Natural killer cell (primary cell): ENCODE measurements at places on chromosomes 12 and 14. TPM values are rescaled to one million over a fixed set of nuclear protein-coding genes. Genes with fewer than 3 reads are reported as not detected.

GRCh38 chr12:16154990-16155389 lies 122.5 kb downstream of the SLC15A5 start:
- no peak for DNase-seq
- H3K27me3 ChIP-seq, result no peaks in the 10 kb centered on the region
- no peak overlapping the region for H3K4me3 ChIP-seq
- H3K36me3 ChIP-seq, result no peaks in the 10 kb centered on the region
- no peak overlapping the region for H3K27ac ChIP-seq

- H3K27me3 ChIP-seq, result no peaks in the 10 kb centered on the region
- no peak for DNase-seq
- no peaks in the 10 kb centered on the region for H3K36me3 ChIP-seq
- H3K4me1 ChIP-seq, result no peaks in the 10 kb centered on the region
Measured at GRCh38 chr12:92370828-92371227, 225.2 kb upstream of the BTG1 start.

NEUROD4 gene
- not detected for total RNA-seq

DNA sequence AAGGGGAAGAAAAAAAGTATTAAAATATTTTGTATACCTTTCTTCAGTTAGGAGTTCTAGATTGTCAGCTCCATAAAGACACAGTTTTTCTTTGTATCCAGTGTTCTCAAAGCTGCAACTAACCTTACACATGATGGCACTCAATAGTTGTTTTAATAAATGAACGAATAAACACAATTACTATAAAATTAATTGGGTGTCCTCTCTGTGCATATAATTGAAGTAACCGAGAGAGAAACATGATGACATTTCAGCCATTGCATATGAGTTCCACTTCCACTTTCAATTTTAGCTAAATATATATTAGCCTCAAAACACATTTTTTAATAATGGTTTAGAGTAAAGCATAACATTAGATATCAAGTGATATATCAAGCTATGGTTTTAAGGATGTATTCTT lies 671.2 kb downstream of the LRFN5 start:
- no peak overlapping the region for H3K4me3 ChIP-seq
- no peaks in the 10 kb centered on the region for H3K27me3 ChIP-seq
- H3K36me3 ChIP-seq, result no peaks in the 10 kb centered on the region
- DNase-seq, result no peak
- H3K4me1 ChIP-seq, result no peaks in the 10 kb centered on the region
- H3K27ac ChIP-seq, result no peak overlapping the region

GRCh38 chr12:124852911-124853427 lies 10.7 kb downstream of the SCARB1 start:
- H3K27me3 ChIP-seq, result no peaks in the 10 kb centered on the region
- H3K27ac ChIP-seq, result no peak overlapping the region
- H3K4me3 ChIP-seq, result no peak overlapping the region

TAC3 gene
- not detected for total RNA-seq

DNA sequence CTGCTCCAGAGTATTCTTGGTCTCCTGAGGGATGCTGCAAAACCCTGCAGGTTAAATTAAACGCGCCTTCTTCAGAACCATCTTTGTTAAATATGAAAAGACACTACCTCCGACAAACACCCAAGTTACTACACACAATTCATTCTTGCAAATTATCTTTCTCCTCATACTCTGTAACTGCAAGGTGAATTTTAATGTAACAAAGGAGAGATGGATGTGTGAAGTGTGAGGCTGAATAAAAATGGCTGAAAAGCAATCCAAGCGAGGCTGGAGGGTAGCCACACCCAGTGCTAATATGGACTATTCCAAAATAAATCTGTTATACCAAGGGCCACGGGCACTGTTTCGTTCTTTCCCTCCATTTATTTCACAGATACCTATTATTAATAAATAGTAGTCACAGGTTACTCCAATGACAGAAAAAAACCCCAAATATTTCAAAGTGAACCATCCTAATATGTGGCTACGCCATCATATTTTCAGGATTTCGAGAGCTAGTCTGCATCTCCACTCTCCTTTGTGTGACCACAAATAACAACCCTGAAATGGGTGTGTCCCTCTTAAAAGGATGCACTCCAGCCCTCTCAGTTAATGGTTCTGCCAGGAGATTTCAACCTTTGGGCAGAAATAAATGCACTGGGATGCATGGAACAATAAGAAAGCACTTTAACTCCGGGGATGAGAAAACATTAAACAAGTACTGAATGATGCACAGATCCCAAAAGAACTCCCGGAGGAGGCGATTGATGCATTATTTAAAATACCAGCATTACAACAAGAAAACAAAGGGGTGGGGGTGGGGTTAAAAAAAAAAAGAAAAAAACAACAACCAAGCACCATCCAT lies 53.1 kb upstream of the CCDC175 start:
- DNase-seq, result no peak
- no peaks in the 10 kb centered on the region for H3K36me3 ChIP-seq
- no peak overlapping the region for H3K27ac ChIP-seq

RNF34 gene
- total RNA-seq, result 62.3 TPM

KRT6A gene
- total RNA-seq, result not detected

- H3K27ac ChIP-seq, result no peak overlapping the region
- H3K4me1 ChIP-seq, result no peaks in the 10 kb centered on the region
- H3K36me3 ChIP-seq, result peaks cover 13% of the 10 kb centered on the region
- no peaks in the 10 kb centered on the region for H3K27me3 ChIP-seq
- no peak for DNase-seq
- no peak overlapping the region for H3K4me3 ChIP-seq
Measured at GRCh38 chr12:11875414-11875935, 195.3 kb upstream of the BCL2L14 start.

TDRD9 gene
- 0.75 TPM for total RNA-seq

HOXC12 gene
- not detected for total RNA-seq

DNA sequence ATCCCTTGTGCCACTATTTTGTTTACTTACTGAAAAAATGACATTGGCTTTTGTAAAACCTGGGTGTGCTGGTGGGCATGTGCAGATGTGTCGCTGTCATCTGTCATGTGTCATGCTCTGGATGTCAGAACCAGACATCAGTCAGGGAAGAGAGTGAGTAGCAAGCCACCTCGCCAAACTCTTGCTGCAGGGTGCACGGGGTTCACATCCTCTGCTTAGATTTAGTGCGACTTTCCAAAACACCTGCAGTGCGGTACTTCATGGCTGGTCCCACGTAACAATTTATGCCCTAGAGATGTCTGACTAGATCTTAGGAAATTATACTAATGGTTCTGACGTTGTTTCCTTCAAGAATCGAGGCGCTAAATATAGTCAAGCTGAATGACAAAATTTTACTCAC lies 106.7 kb downstream of the CRADD start:
- no peak overlapping the region for H3K27ac ChIP-seq
- no peaks in the 10 kb centered on the region for H3K27me3 ChIP-seq

DNA sequence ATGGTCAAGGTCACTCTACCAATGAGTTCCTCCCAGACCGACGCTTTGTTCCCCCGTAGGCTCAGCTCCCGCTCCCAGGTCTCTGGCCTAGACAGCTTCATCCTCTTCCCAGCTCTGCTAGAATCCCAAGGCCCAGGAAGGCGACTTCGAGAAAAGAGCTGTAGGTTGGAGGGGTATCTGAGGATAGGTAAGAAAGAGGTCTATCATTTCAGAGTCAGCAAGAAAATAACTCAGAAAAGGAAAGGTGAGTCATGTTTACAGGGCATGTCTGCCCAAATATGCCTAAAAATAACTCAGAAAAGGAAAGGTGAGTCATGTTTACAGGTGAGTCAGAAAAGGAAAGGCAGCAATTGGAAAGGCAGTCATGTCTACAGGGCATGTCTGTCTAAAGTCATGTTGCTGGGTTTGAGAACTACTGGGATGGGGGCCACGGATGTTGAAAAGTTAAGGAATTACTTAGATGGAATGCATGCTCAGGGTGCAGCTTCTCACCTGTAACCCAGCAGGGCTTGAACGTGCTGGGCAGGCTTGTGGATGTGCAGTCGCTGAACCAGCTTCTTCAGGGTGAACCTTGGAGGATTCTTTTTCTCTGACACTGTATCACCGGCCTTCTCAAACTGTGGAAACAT lies 12.2 kb downstream of the TEP1 start:
- no peak overlapping the region for H3K4me3 ChIP-seq
- H3K36me3 ChIP-seq, result peaks cover 75% of the 10 kb centered on the region
- DNase-seq, result no peak
- H3K4me1 ChIP-seq, result no peaks in the 10 kb centered on the region
- H3K27me3 ChIP-seq, result no peaks in the 10 kb centered on the region

MYO1A gene
- 1.1 TPM for total RNA-seq

GRCh38 chr12:103382119-103382518 lies 113.6 kb downstream of the C12orf42 start:
- no peak overlapping the region for H3K27ac ChIP-seq
- H3K27me3 ChIP-seq, result no peaks in the 10 kb centered on the region
- no peak overlapping the region for H3K4me3 ChIP-seq
- H3K36me3 ChIP-seq, result no peaks in the 10 kb centered on the region
- no peak for DNase-seq

GRCh38 chr14:24137529-24138395 lies 1.8 kb downstream of the PSME1 start:
- H3K4me3 ChIP-seq, result no peak overlapping the region
- DNase-seq, result no peak
- peaks cover 46% of the 10 kb centered on the region for H3K4me1 ChIP-seq
- no peaks in the 10 kb centered on the region for H3K27me3 ChIP-seq

DNA sequence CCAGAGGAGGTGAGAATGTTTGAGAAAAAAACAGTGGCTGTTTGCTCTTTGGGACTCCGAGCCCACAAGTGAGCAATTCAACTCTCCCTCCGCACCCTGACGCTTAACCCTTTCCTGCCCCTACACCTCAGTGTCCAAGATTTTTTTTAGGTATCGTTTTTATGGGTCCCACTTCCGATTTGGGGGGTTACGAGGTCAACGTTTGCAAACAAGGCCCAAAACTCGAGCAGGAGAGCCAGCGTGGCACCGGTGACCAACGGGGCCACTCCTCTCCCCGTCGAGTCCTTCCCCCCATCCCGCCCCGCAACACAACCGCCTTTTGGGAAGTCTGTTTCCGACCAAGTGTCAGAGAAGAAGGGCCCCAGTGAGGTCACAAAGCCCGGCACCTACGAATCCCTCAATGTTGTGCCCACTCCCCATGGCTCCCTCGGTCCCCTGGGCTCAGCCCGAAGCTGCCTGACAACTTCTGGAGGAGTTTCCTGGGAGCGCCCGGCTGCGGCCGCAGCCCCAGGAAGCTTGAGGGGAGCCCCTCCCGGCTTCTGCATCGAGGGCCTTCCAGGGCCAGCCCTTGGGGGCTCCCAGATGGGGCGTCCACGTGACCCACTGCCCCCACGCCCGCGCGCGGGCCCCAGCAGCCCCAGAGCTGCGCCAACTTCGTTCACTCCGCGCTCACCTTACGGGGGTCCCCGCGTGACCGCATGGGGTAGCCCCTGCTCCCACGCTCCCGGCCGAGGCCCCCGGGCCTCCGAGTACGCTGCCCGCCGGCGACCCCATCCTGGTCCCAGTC lies 1.2 kb downstream of the CDK2AP1 start:
- H3K4me1 ChIP-seq, result peaks cover 35% of the 10 kb centered on the region
- no peaks in the 10 kb centered on the region for H3K27me3 ChIP-seq
- H3K36me3 ChIP-seq, result no peaks in the 10 kb centered on the region
- H3K4me3 ChIP-seq, result peak overlapping the region; percentile 36
- no peak for DNase-seq
- H3K27ac ChIP-seq, result no peak overlapping the region

DNA sequence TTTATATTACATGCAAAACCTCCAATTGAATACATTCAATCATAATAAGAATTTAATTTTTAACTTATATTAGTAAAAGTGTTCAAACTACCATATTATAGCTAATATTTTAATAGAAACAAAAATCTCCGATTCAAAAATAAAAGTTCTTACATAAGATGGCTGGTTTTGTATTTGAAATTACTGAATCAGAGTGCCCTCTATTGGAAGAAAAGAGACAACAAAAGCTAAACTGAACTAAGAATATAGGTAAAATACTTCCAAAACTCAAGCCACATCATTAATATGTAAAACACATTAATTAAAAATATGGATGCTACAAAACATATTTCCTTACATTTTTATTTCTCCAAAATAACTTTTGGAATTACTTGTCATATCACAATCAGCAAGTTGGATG lies 120.3 kb downstream of the GARIN6 start:
- no peak overlapping the region for H3K27ac ChIP-seq
- DNase-seq, result no peak
- no peaks in the 10 kb centered on the region for H3K27me3 ChIP-seq
- no peaks in the 10 kb centered on the region for H3K36me3 ChIP-seq

GRCh38 chr12:96186607-96187301 lies 7.4 kb upstream of the ELK3 start:
- no peaks in the 10 kb centered on the region for H3K4me1 ChIP-seq
- DNase-seq, result peak; percentile 21
- no peak overlapping the region for H3K4me3 ChIP-seq
- H3K36me3 ChIP-seq, result no peaks in the 10 kb centered on the region
- H3K27ac ChIP-seq, result no peak overlapping the region

DNA sequence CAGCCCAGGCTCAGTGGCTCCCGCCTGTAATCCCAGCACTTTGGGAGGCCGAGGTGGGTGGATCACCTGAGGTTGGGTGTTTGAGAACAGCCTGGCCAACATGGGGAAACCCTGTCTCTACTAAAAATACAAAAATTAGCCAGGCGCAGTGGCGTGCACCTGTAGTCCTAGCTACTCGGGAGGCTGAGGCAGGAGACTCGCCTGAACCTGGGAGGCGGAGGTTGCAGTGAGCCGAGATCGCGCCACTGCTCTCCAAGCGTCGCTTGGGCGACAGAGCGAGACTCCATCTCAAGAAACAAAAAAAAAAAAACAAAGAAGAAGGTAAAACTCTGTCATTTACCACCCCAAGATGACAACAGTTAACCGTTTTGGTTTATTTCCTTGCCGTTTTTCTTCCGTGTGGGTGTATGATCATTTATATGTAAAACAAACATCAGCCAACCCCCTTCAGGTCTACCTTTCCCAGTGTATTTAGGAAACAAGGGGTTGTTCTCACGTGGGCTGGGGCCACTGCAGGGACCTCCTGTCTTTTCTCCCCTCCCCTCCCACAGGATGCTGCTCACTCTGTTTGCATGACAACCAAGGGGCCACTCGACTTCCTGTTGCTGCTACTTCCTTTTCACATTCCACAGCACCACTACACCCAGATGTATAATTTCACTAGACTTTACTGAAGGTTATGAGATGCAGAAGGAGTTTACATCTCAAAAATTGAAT lies 13.6 kb downstream of the TTC9 start:
- peaks cover 29% of the 10 kb centered on the region for H3K4me1 ChIP-seq
- peak overlapping the region; percentile 71 for H3K27ac ChIP-seq
- no peaks in the 10 kb centered on the region for H3K36me3 ChIP-seq
- H3K4me3 ChIP-seq, result no peak overlapping the region

- H3K4me1 ChIP-seq, result no peaks in the 10 kb centered on the region
- H3K27ac ChIP-seq, result no peak overlapping the region
- H3K36me3 ChIP-seq, result no peaks in the 10 kb centered on the region
Measured at GRCh38 chr12:116647813-116648212, 88.6 kb downstream of the MAP1LC3B2 start.

GRCh38 chr12:54004841-54005530 lies 3.8 kb upstream of the HOXC8 start:
- H3K36me3 ChIP-seq, result no peaks in the 10 kb centered on the region
- no peak overlapping the region for H3K4me3 ChIP-seq
- no peak overlapping the region for H3K27ac ChIP-seq

DHRS2 gene
- not detected for total RNA-seq

GRCh38 chr12:54598970-54599369 lies 10.5 kb upstream of the PPP1R1A start:
- H3K4me1 ChIP-seq, result no peaks in the 10 kb centered on the region
- H3K27ac ChIP-seq, result no peak overlapping the region
- DNase-seq, result no peak
- H3K4me3 ChIP-seq, result no peak overlapping the region
- H3K36me3 ChIP-seq, result no peaks in the 10 kb centered on the region

- no peak for DNase-seq
- no peaks in the 10 kb centered on the region for H3K27me3 ChIP-seq
- no peak overlapping the region for H3K27ac ChIP-seq
- peaks cover 36% of the 10 kb centered on the region for H3K36me3 ChIP-seq
- peaks cover 4% of the 10 kb centered on the region for H3K4me1 ChIP-seq
Measured at GRCh38 chr14:103654619-103655018, 25.6 kb downstream of the KLC1 start.
